Upper lobe of right lung (tissue), 1 donor: ENCODE measurements at places on chromosomes 16 and 17.
A peak's percentile ranks its signal among the peaks of the same experiment; 100 is the strongest.

- no peak for DNase-seq
These were observed 36.0 kb upstream of the MRTFB start for GRCh38 chr16:14035092-14035491.

DNA sequence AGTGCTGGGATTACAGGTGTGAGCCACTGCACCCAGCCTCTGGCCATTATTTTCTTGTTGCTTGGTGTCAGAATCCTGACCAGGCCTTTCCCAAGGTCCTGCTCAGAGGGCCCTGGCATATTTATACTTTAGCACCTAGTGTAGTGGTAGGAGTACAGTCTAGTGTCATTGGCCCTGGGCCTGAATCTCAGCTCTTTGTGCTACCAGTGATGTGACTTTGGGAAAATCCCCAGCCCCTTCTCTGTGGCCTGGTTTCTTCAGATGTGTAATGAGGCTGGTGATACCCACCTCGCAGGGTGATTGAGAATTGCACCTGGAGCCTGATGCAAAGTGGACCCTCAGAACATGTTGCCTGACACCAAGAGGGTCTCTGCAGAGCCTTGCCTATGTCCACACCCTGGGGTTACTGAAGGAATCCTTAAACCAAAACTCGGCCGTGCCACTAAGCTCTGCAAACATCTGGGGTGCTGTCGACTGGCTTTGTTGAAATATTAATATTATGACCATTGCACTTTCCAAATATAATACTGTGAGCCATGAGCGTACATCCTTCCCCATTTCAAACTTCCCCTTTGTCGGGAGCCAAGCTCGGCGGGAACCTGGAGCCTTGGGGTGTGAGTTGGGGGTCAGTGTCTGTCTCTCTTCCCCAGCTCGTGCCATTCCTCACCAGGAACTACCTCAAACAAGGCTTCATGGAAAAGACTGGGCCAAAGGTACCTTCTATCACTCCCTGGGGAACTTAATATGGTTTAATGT lies 18.0 kb upstream of the RNF135 start:
- DNase-seq: no peak

GRCh38 chr17:784143-784542 lies 2.0 kb downstream of the MRM3 start:
- no peak for DNase-seq

DNA sequence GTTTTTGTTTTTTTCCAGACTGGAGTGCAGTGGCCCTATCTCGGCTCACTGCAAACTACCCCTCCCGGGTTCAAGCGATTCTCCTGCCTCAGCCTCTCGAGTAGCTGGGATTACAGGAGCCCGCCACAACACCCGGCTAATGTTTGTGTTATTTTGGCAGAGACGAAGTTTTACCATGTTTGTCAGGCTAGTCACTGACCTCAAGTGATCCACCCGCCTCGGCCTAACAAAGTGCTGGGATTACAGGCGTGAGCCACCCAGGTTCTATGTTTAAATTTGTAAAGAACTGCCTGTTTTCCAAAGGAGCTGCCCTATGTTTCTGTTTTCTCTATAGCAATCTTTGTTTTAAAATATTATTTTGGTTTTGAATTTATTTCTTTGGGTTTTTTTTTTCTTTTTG lies 13.8 kb upstream of the C16orf87 start:
- no peak for DNase-seq

- DNase-seq: no peak
These were observed 17.2 kb downstream of the SLC7A6 start for GRCh38 chr16:68281368-68282063.

DNA sequence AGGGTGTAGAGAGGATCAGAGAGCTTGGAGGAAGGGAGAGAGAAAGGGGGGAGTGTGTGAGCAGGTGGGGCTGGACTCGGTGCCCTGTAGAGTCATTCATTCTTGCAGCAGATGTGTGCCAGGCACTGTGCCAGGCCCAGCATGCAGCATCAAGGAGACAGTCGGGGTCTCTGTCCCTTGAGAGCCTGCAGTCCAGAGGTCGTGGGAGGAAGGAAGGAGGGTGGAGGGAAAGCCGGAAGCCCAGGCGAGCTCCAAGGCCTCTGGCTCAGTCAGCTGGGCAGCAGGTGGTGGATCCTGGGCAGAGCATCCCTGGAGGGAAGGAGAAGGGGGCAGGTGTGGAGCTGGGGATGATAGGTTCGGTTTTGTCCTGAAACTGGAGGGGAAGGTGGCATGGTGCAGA lies 27.5 kb downstream of the EPN2 start:
- DNase-seq: no peak

DNA sequence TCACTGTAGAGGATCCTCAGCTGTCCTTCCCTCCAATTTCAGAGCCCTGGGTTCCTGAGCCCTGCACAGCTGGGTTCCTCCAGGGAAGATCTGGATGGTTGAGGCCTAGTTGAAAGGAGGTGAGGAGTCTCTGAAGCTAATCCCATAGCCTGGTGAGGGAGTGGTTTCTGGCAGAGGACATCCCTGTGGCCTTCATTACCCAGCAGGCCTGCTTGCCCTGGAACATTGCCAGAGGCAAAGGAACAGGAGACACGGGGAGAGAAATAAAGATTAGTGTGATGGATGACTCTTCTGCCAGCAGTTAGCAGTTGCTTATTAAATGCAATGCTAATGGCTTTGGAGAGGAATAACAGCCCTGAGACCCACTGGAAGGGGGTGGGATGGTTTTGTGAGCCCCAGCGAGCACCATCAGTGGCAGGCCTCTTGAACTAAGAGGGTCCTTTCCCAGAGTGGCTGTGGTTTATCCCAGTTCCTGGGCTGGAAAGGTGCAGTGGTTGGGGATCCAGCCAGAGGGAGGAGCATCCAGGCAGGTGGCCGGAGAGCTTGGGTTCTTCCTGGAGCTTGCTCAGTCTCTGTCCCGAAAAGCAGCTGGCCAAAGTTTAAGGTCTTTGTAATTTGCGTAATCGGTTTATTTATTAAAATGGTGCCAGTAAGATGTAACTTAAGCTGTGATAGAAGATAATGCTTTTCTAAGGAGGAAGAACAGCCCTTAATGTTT lies 209.7 kb downstream of the CCDC182 start:
- no peak for DNase-seq

GRCh38 chr17:71361656-71362450 lies 759.0 kb upstream of the SOX9 start:
- no peak for DNase-seq

DNA sequence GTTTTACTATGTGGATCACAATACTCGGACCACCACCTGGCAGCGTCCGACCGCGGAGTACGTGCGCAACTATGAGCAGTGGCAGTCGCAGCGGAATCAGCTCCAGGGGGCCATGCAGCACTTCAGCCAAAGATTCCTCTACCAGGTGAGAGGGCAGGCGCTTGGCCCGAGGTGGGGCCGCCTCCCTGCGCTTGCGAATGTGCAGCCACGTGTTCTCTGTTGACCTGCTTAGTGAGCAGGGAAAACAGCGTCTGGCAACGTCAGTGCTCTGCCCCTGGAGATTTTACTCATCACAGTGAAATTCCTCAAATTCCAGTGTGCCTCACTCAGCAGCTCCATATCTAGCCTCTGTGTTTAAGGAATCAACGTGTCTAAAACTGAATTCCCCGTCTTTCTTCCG lies 33.4 kb upstream of the CLEC18A start:
- no peak for DNase-seq

DNA sequence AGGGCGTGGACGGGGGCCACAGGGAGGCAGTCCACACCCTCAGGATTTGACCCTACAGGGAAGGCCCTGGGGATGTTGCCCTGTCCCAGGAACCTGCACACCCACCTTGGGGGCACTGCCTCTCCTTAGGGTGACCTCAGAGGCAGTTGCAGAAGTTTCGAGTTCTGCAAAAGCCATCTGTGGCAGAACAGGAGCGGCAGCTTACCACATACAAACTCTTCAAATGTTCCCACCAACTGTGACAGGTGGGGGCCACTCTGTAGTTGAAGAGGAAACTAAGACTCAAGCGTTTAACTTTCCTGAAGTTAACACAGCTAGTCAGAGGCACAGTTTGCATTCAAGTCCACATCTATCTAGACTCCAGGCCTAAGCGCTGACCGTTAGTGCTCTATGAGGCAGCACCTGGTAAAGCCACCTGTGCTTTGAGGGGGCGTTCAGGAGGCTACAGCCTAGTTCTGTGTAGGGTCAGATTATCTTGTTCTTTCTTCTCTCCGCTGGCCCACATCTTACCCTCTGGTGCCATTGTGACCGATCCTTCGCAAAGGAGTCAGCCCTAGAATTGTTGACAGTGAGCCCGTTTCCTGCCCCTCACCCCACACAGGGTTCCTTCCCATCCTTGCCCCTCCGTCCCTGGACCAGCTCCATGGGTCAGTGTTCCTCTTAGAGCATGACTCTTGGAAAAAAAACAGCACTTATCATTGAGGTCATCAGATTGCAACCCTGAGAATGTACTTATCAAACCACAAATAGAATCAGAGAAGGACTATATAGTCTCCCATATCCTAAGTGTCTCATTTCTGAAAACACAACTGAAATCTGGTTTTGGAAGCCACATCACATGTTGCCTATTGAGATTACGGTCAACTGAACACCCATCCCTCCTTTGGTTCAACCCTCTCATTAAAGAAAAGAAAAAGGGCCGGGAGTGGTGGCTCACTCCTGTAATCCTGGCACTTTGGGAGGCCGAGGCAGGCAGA lies 45.4 kb downstream of the CDH1 start:
- no peak for DNase-seq

DNA sequence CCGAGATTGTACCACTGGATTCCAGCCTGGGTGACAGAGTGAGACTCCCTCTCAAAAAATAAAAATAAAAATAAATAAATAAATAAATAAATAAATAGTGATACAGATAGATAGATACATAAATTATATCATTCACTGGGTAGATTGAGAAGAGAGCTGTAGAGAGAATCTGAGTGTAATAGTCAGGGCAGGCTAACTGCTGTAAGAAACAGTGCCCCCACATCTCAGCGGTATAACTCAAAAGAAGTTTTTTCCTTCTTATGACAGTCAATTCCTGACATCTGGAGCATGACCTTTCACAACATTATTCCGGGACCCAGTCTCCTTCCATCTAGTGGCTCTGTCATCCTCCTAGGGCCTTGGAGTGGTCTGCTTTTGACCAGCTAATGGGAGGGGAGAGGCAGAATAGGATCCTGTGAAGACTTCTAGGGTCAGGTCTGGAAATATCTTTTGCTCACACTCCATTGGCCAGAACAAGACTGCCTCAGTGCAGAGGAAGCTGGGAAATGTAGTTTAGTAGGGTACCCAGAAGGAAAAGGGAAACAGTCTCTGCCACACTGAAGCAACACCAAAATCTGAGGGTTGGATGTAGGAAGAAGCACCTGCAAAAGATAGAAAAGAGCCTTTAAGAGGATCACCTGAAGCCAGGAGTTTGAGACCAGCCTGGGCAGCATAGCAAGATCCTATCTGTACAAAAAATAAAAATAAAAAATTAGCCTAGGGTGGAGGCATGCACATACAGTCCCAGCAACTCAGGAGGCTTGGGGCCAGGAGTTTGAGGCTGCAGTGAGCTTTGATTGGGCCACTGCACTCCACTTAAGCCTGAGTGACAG lies 3.0 kb upstream of the QPRT start:
- no peak for DNase-seq

DNA sequence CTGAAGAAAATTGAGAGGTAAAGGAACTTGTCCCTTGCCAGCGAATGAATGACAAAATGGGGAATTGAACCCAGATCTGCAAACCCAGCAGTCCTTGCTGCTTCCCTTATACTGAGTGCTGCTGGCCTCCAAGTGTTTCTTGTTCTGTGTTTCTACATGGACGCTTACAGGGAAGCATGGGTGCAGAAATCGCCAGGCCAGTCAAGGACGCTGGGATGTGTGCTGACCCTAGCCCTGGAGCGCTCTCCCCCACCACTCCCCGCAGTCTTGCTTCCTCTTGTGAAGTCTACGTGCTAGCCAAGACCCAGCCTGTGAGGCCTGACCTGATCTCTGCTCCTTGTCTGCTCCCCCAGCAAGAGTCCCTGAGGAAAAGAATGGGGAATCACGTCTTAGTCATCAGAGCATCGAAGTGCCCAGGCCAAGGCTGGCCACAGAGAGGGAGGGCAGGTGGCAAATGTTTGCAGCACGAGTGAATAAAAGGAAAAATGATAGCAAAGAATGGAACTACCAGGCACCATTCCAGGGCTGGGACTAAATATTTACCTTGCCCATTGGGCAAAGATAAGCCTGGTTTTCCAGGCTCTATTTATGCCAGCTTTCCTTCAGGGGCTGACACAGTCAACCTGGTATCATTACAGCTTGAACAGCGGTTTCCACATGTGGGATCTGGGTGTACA lies 17.4 kb downstream of the CA4 start:
- no peak for DNase-seq

GRCh38 chr16:56316545-56316944 lies 108.8 kb downstream of the AMFR start:
- no peak for DNase-seq

- peak; percentile 85 for DNase-seq
These were observed 82.2 kb downstream of the TNRC6C start for GRCh38 chr17:78040440-78041385.

GRCh38 chr16:24098896-24099295 lies 157.2 kb upstream of the CACNG3 start:
- no peak for DNase-seq

DNA sequence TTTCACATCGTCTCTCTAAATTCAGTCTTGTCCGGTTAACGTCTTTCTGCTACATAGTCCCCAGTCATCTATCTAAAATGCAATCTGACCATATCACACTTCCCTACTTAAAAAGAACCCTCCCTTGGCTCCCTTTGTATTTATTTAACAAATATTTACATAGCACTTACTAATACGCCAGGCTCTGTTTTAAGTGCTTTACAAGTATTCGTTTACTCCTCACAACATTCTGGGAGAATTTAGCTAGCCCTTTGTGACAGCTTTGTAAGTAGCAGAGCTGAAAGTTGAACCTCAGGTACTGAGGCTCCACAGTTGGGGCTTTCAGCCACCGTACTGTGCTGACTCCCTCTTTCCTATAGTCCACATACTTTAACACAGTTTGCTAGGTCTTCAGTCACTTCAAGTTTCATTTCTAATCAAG lies 9.2 kb downstream of the PAFAH1B1 start:
- DNase-seq: no peak

GRCh38 chr16:75169899-75170405 lies 21.6 kb downstream of the ZFP1 start:
- no peak for DNase-seq

- peak; percentile 78 for DNase-seq
These were observed 68.6 kb downstream of the HAPSTR1 start for GRCh38 chr16:9159839-9160550.

DNA sequence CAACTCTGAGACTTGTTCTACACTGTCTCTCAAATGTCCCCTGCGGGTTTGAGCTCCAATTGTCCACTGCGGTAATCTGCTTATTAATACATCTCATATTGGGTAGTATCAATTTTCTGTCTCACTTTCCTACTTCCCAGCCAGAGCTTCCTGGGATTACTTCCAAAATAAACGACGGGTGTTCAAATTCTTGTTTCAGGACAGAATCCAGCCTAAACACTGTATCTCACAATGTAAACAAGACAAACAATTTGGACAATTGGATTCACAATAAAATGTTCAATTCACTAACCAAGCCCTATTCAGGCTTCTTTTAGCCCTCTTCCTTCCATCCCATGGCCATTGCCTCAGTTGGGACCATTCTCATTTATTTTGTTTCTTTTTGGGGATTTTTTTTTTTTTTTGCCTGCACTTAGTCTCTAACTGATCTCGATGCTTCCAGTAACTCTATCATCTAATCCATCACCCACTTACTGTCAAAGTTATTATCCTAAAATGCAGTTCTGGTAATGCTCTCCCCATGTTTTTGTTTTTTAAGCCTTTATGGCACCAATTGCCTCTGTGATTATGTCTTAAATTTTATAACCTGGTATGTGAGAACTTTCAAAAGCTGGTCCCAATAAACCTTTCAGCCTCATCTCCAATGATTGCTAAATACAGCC lies 2.0 kb upstream of the VAT1L start:
- DNase-seq: no peak

- peak; percentile 76 for DNase-seq
These were observed 633 bp downstream of the TBC1D16 start for GRCh38 chr17:80034791-80035686.

GRCh38 chr16:22685459-22685830 lies 128.5 kb upstream of the HS3ST2 start:
- no peak for DNase-seq
